ENCODE measurements at places on chromosomes 7 and 10.

GRCh38 chr7:135466442-135467206 is 43.3 kb downstream of the CNOT4 start:
- no peak for DNase-seq

DNA sequence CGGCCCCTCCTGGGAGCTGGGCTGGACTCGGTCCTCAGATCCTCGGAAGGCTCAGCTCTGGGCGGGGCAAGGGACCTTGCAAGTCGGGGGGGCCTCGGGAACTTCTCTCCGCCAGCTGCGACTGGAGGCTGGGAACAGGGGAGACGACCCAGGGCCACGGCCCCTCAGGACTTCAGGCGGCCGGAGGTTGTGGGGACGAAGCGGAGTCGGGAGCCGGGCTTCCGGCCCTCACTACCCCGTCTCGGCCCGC is 2.6 kb downstream of the ADIRF start:
- DNase-seq: no peak

DNA sequence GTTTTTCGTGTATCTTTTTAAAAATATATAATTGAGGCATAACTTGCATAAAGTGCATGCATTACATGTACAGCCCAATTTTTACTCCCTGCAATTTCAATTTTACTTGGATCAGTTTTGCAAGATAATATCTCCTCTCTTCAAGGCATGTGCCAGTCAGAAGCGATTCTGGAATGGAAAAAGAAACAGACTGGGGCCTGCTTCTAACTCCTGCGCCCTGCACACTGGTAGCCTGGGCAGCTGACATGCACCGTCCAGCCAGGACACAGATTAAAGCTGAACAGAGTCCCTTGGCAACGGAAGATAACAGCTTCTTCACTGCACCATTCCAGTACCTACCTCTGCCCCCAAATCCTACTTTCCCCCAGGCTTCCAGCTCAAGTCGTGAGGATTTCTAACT is 182.1 kb downstream of the FAM107B start:
- DNase-seq: no peak

DNA sequence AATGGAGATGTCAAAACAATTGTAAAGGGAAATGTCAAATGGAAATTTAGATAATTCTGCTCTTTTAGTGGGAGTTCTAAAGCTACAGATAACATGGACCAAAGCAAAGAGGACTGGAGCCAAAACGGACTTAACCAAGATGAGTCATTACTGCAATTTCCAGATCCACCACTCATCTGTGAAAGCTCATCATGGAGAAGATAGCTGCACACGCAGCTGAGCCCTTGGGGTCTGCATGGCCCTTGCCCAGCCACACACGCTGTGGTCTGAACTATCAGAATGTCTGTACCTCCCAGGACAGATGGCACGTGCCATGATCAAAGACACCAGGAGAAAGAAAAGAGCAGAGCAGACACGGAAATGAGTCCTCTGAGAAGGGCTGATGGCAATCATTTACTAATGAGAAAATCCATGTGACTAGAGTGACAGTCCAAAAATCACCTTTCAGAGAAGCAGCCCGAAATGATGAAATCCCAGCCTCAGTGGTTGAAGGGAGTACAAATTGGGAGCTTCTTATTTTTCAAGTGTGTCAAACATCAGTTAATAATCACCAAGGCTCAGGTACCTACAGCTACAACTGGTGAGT is 177.9 kb upstream of the MGMT start:
- no peak for DNase-seq

DNA sequence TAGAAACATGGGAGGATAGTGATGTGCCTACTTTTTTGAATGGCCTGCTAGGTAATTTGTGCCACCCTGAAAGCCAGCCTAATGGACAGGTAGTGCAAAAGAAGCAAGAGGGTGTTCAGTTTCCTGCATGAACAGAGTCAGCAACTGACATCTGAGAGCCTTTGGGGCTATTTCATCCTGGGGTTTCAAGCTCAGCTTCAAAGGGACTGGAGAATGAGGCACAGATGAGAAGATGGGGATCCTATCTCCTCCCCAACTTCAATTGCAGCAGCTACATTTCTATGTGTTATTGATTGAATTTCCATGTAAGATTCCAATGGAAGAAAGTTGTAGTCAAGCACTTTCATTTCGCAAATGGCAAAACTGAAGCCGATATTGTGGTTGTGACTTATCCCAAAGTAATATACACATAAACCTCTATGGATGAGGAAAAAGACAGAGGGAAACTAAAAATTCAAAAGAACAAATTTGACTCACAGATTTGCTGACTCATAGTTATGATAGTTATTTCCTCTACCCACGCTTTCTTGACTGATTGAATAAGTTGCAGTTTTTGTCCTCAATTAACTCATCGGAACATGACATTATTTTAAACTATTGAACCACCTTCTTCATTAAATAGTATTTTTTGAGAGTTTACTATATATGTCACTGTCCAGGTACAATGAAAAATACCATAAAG is 42.6 kb upstream of the NRP1 start:
- no peak for DNase-seq

DNA sequence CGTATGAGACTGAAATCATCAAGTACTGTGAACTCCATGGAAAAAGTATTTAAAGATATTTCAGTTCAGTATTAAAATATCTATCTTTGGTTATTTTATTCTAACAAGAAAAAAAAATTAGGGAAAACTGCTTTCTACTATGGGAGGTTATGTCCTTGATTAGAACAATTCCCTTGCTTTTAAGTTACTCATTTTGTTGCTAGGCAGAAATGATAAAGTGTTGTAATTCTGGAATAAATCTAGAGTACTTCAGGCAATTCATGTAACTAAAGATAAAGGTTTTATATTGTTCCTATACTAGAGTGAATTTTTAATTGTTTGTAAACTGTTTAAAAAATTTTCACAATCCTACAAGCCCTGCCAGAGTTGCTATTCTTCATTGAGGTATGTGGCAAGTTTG is 92.0 kb downstream of the BBS9 start:
- no peak for DNase-seq

DNA sequence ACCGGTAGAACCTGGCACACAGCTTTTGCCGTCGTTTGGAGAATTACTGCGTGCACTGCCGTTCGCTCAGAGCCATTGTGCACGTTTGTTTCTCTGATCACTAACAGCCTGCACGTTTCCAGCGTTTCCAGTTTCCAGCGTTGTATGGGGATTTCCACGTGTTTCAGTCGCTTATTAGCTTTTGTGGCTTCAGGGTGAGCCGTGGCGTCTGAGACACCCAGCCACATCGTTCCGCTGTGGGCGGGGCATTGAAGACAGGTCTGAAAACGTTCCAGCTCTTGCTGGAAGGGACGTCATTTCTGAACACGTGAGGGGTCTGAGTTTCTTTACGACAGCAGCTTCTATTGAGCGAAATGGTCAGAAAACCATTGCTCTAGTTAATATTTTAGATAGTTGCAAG is 164.8 kb downstream of the DNAJB6 start:
- DNase-seq: no peak

DNA sequence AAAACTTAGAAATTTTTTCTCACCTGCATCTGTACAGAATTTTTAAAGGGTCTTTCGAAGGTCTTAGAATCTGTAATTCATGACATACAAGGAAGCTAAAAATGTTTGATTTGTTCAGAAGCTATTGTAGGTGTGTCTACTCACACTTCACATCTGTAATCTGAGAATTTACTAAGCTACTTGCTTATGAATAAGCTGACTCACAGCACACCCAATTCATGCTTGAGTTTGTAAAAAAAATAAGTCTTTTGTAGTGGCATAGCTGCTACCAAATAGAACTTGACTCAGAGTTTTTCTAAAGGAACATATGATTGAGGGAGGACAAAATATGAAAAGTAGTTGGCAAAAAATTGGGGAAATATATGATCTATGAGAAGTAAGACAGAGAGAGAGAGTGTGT is 12.7 kb upstream of the AGR2 start:
- no peak for DNase-seq

- DNase-seq: no peak
Measured at GRCh38 chr10:57754803-57755202, 512.9 kb downstream of the IPMK start.

- no peak for DNase-seq
Measured at GRCh38 chr10:11609492-11610093, 1.9 kb downstream of the USP6NL start.

- DNase-seq: peak; percentile 81
Measured at GRCh38 chr7:36048141-36048901, 104.7 kb upstream of the EEPD1 start.

DNA sequence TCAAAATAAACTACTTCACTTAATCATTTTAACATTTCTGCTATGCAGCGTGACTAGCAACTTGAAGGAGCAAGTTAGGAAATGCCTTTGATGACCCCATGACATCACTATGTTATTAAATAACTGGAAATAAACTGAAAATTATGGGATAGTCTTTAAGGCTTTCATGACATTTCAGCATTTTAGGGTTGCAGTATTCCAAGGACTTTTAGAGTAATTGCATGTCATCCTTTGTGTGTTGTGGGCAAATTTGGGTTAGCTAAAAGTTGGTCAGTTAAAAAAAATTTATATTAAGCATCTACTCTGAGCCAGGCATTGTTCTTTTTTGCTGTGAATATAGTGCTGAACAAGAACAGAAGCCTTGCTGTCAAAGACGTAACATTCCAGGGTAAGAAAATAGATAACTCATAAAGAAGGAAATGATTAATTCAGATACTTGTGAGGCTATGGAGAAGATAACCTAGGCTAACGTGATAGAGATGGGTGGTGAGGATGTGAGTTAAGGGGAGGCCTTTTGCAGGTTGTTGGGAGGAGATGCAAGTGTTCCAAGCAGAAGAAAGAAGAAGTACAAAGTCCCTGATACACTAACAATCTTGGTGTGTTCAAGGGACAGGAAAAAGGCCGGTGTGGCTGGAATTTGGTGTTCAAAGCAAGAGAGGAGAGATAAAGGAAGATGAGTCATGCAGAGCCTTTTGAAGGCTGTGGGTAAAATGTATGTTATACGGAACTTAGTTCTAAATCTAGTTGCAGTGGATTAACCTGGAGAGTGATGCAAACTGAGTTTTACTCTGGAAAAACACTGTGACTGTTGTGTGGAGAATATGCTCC is 610.2 kb downstream of the AUTS2 start:
- no peak for DNase-seq

DNA sequence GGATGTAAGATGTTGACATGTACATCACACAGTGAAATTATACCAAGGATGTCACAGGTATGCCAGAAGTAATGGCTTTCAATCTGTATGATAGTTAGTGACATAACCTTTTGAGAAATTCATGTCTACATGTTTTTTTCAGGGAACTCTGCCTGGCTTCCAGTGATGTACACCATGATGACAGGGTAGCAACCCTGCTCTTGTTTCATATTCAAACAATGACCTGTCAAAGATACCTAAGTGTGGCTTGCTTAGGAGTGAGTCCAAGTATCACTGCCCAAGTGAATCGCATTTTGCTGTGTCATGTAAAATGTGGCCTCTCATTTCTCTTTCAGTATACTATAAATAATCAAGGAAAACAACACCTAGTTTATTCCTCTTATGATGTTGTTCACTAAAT is 205.8 kb upstream of the DKK1 start:
- no peak for DNase-seq

- DNase-seq: no peak
Measured at GRCh38 chr7:133165529-133165928, 83.6 kb upstream of the CHCHD3 start.

DNA sequence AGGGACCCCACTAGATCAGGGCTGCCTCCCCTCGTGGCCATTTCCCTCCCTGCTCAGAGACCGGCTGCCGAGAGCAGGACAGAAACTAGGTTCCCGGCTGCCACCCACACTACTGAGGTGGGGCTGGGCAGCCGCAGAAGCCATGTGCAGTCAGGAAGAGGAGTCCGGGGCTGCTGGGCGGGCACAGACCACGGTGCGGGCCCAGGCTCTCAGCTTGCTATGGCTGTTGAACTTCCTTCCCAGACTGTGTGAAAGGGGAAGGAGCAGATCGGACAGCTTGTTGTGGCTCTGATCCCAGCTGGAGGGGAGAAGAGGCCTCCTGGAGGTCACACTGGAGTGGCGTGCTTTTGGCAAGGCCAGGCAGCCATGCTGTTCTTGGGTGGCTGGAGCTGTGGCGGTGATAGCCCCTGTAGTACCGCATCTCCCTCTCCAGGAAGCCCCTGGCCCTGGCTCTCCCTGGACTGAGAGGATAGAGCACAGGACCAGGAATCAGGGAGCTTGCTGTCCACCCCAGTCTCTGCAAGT is 56.8 kb downstream of the HK1 start:
- no peak for DNase-seq

GRCh38 chr7:56287429-56288138 is 171.4 kb upstream of the NUPR2 start:
- DNase-seq: no peak

GRCh38 chr10:102413053-102413705 is 5.4 kb downstream of the PSD start:
- DNase-seq: peak; percentile 46

DNA sequence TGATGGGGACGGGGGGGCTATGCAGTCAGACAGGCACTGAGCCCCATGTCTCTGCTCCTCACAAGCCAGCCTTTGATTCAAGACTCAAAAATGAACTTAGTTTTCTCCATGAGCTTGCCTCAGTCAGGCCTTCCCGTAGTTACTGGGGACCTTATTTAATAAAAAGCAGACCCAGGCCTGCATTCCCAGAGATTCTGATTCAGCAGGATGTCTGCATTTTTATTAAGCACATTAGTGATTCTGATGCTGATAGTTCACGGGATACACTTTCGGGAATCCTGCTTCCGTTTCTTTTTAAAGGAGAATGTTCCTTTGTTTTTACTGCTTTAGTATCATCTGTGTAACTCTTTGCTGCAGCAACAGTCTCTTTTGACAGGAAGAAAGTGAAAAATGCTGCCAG is 28.3 kb upstream of the PLPP4 start:
- no peak for DNase-seq

GRCh38 chr10:70969188-70969587 is 80.8 kb upstream of the PCBD1 start:
- no peak for DNase-seq

DNA sequence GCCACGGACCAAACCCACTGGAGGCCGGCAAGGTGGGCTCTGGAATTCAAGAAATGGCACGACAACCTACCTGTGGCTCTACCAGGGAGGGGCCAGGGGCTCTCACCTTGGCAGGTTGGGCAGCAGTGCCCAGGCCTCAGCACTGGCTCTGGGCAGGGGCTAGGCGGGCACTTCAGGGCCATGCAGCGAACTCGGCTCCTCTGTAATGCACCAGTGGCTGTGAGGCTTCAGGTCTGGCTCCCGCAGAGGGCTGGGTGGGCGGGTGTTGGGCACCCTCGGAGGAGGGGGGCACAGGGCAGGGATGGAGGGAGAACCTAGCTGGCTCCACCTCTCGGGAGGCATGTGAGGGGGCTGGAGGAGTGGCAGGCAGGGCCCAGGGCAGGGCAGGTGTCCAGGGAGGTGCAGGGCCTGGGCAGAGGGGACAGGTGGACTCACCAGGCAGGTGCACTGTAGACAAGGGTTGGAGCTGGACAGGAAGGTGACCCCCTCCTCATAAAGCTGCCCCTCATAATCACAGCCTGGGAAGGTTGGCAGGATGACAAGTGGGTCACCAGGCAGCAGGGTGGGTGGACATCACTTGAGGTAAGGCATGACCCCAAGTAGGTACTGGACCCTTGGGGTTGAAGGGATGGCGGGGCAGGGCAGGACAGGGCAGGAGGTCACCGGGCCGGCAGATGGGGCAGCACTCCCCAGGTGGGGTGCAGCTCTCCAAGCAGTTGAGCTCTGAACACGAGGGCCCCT is 6.7 kb downstream of the KCP start:
- DNase-seq: no peak

All from NCI-H1694 treated with DMSO at 0.1 percent for 48 hours (cell line).